Thoracic aorta endothelial cell (primary cell): ENCODE measurements at places on chromosomes 5 and 9. TPM values are rescaled to one million over a fixed set of nuclear protein-coding genes. Genes with fewer than 3 reads are reported as not detected.

The ACTBL2 gene
- total RNA-seq = not detected in 2 replicates

The OBP2B gene
- not detected in 2 replicates for total RNA-seq

The GEMIN5 gene
- 42.2 and 42.4 TPM in 2 replicates for total RNA-seq

The ARID3C gene
- 0.07 TPM in 1 of 2 replicates, not detected in the other for total RNA-seq

The PCDHGA5 gene
- total RNA-seq = 0.72 and 1.1 TPM in 2 replicates

The CBY3 gene
- not detected in 2 replicates for total RNA-seq

The TTC1 gene
- 60.8 and 72.9 TPM in 2 replicates for total RNA-seq

The SLC6A7 gene
- total RNA-seq = not detected in 2 replicates

The RXRA gene
- 17.2 and 24.6 TPM in 2 replicates for total RNA-seq

The SLC22A5 gene
- total RNA-seq = 3.6 and 6.5 TPM in 2 replicates

The GPX3 gene
- total RNA-seq = 4.7 and 15.5 TPM in 2 replicates

The IL3 gene
- not detected in 2 replicates for total RNA-seq
